ENCODE measurements at places on chromosomes 4 and X.

DNA sequence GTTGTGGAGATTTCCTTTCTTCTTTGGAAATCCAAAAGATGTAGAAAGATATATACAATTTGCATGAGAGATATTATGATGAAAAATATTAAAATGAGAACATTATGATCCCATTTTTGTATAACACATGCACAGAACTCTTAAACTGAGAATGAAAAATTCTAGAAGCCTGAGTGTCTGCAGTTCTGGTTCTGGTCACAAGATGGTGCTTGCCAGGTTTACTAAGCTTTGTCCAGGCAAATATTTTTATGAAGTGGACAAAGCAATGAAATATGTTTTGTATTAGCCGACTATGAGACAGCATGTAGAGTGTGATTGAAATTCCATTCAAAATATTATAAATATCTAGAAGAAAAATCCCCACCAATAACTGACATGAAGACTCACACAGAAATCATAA lies 2.2 kb downstream of the PWWP3B start:
- DNase-seq, result no peak

GRCh38 chr4:157018920-157019490 lies 47.4 kb upstream of the PDGFC start:
- no peak for DNase-seq

DNA sequence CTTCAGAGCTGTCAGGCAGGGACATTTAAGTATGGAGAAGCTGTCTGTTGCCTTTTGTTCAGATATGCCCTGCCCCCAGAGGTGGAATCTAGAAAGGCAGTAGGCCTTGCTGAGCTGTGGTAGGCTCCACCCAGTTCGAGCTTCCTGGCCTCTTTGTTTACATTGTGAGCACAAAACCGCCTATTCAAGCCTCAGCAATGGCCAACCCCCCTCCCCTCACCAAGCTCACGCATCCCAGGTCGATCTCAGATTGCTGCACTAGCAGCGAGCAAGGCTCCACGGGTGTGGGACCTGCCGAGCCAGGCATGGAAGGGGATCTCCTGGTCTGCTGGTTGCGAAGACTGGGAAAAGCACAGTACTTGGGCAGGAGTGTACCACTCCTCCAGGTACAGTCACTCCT lies 59.3 kb downstream of the ZNF674 start:
- no peak for DNase-seq

DNA sequence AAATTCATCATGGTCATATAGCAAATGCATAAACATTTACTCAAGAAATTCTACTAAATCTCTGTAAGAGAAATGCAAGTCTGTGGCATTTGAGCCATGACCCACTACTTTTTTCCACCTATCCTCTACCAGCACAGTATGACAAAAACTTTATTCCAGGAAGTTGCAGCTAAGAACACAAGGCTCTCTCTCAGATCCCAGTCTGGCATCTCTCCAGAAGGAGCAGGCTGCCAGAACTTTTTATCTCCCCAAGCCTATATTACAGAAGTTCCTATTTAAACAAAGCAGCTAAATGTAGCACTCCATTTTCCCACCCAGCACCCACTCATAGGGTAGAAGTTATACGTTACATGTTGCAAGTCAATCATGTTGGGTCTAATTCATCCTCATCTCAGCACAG lies 49.3 kb upstream of the EPGN start:
- no peak for DNase-seq

DNA sequence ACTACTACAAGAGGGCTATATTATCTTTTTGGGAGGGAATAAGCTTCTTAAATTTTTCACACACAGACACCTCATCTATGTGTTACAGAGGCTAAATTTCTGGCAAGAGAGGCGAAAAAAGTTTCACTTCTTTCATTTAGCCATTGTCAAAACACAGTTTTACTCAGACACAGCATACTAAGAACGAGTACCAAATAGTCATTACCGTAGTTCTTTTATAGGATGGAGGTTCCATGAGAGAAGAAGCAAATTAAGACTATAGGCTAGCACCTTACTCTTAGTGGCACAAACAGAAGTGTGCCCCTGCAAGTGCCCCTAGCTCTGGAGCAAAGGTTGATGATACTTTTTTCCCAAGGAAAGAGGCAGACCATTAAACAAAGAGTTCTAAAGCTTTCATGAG lies 26.2 kb downstream of the UGT2B7 start:
- DNase-seq, result no peak

GRCh38 chr4:159016593-159017024 lies 86.3 kb upstream of the RAPGEF2 start:
- DNase-seq, result no peak

DNA sequence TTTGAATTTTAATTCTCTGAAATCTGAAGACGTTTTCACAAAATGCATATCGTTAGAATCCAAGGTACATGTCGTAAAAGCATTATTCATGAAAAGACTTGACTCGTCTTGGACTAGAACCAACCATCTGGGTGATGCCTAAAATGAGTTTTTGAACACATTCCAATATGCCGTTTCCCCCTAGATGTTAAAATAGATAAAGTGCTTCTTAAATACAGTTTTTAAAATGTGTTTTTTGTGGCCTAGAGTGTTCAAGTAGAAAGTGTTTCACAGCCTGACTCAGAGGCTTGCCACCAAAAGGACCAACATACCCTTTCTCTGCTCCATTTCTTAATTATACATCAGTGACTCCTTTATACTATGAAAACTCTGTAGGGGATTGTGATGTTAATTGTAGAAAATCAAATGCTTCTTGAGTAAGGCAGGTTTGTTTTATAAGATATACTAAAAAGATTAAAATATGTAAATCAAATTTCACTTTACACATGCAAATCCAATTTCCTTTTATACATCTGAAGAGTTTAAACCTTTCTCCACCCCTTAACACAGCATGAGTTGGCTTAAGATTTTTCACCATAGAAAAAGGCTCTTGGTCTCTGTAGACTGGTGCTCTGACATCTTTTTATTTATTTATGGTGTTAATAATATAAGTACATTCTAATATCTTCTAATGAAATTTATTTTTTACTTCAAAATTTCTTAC lies 48.4 kb downstream of the PRKG2 start:
- DNase-seq, result no peak

GRCh38 chrX:118062048-118062789 lies 54.4 kb downstream of the KLHL13 start:
- no peak for DNase-seq

- DNase-seq, result no peak
Measured at GRCh38 chrX:66635360-66635759, 3.5 kb downstream of the EDA2R start.

- DNase-seq, result no peak
Measured at GRCh38 chr4:151604238-151604637, 156.6 kb downstream of the GATB start.

DNA sequence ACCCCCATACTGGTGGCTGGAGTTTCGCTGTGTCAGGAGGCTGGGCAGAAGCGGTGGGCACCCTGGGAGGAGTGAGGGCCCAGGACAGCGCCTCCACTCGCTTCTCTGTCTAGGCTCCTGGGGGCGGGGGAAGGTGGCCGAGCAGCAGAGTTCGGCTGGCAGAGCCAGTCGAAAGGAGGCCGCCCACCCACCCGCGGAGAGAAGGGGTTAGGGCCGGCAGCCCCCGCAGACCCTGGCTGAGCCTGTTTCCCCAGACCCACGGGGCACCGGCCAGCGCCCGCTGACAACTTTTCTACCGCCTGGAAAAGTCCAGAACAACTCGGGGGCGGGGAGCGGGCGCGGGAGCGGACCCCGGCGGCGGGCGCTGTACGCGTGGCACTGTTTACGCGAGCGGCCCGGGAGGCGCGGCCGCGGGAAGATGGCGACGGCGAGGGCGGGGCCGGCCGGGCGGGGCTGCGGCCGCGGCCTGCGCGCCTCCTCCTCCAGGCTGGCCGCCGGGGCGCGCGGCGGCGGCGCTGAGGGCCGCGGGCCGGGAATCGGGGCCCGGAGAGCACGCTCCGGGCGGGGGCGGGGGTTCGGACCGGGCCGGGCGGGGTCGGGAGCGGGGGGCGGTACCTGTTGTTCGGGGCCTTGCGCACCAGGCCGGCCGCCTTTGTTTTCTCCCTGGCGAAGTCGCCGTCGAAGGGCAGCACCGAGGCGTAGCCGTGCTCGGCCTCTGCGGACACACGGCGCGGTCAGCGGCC lies 628 bp downstream of the MXD4 start:
- DNase-seq, result peak; percentile 68

- no peak for DNase-seq
Measured at GRCh38 chr4:72899214-72899613, 170.3 kb downstream of the COX18 start.

GRCh38 chr4:1049591-1049905 lies 38.1 kb downstream of the FGFRL1 start:
- DNase-seq, result peak; percentile 50

- no peak for DNase-seq
Measured at GRCh38 chr4:92263575-92263974, 40.2 kb upstream of the GRID2 start.

- DNase-seq, result no peak
Measured at GRCh38 chr4:183632689-183633088, 26.3 kb downstream of the RWDD4 start.

Data from left forelimb (tissue), 1 donor.